ENCODE measurements at places on chromosomes 5 and 9.

DNA sequence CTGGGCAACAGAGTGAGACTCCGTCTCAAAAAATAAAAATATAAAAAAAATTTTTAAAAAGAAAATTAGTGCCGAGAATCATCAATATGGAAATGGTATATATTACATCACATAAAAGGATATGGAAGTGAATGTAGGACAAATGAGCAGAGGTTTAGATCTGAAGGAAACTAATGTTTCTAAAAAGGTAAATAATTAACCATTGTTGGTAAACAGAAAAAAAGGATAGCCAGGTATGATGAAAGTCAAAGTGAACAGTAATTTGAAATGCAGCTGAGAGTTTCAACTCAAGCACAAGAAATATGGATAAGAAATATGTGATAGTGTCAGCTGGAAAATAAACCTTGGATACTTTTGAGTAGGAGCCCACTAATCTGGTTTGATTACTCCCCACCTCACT, 76.2 kb downstream of the CPLANE1 start:
- no peak overlapping the region for H3K4me3 ChIP-seq
- no peak overlapping the region for H3K27ac ChIP-seq
- no peak for DNase-seq
- H3K36me3 ChIP-seq, result peaks cover 94% of the 10 kb centered on the region

DNA sequence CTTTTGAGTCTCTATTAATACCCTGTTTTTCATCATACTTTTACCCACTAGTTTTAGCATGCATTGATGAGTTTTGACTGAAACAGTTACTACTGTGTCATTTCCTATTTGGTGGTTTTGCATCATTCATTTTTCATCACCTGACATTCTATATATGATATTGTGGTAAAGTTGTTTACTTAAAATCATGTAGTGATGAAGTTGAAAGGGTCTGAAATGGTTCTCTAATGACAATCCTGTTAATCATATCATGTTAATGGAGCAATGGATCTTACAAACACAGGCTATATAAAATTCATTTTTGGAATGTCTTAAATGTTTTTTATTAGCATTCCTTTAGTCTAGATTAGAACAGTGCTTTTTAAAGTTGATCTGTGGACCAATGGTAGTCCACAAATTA, 84.1 kb downstream of the ERBIN start:
- no peaks in the 10 kb centered on the region for H3K36me3 ChIP-seq
- no peak overlapping the region for H3K27ac ChIP-seq
- H3K27me3 ChIP-seq, result no peaks in the 10 kb centered on the region
- no peak for DNase-seq
- H3K4me1 ChIP-seq, result peaks cover 26% of the 10 kb centered on the region
- H3K4me3 ChIP-seq, result no peak overlapping the region

DNA sequence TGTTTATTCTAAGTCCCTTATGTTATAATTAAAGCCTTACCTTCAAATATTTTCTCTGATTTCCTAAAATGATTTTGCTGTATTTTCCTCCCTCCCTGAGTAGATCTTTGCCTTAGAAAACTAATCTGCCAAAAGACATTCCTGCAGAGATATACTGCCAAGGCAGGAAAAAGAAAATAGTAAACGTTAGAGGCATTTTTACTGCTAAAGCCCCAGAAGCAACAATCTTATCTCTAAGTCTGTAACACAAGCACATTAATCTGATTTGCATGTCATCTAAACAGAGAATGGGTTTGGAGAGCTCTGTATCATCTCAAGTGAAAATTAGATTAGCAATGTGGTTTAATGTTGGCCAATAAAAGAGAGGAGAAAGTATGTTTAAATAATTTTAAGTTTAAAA, 847.7 kb downstream of the MAT2B start:
- H3K27me3 ChIP-seq, result no peaks in the 10 kb centered on the region
- H3K4me1 ChIP-seq, result no peaks in the 10 kb centered on the region
- H3K27ac ChIP-seq, result no peak overlapping the region
- no peak overlapping the region for H3K4me3 ChIP-seq
- no peak for DNase-seq
- no peaks in the 10 kb centered on the region for H3K36me3 ChIP-seq

GRCh38 chr9:24488896-24489295, 56.8 kb downstream of the IZUMO3 start:
- no peaks in the 10 kb centered on the region for H3K36me3 ChIP-seq
- H3K27me3 ChIP-seq, result no peaks in the 10 kb centered on the region
- H3K27ac ChIP-seq, result no peak overlapping the region

- no peaks in the 10 kb centered on the region for H3K36me3 ChIP-seq
- peaks cover 5% of the 10 kb centered on the region for H3K27me3 ChIP-seq
- no peaks in the 10 kb centered on the region for H3K4me1 ChIP-seq
These were observed 30.8 kb upstream of the AGGF1 start for GRCh38 chr5:76999451-76999850.

DNA sequence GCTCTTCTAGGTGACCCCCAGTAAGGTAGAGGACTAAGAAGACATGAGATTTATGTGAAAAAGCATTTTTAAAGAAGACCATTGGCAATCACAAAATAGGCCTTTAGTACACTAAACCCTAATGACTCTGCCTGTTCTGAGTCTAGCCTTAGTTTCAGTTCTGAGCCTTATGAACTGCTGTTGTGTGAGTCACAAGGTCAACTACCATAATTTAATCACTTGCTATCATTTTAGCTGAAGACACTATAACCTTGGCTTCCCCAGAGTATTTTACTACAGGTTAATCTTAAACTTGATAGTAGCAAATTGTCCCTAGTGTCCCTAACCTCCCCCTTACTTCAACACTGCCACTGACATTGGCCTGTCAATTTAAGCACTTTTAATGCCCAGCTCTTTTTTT, 34.4 kb downstream of the APC start:
- DNase-seq, result no peak
- no peak overlapping the region for H3K27ac ChIP-seq
- H3K4me3 ChIP-seq, result no peak overlapping the region
- peaks cover 35% of the 10 kb centered on the region for H3K36me3 ChIP-seq
- H3K27me3 ChIP-seq, result no peaks in the 10 kb centered on the region

GRCh38 chr9:136160381-136160841, 41.7 kb upstream of the TMEM250 start:
- no peak overlapping the region for H3K4me3 ChIP-seq
- no peak for DNase-seq
- H3K36me3 ChIP-seq, result no peaks in the 10 kb centered on the region
- no peaks in the 10 kb centered on the region for H3K4me1 ChIP-seq
- H3K27me3 ChIP-seq, result no peaks in the 10 kb centered on the region

GRCh38 chr9:71858812-71859211, 52.2 kb downstream of the ABHD17B start:
- no peaks in the 10 kb centered on the region for H3K27me3 ChIP-seq
- DNase-seq, result no peak
- peaks cover 14% of the 10 kb centered on the region for H3K36me3 ChIP-seq
- H3K27ac ChIP-seq, result no peak overlapping the region

GRCh38 chr9:37514999-37515398, 29.3 kb downstream of the POLR1E start:
- peaks cover 6% of the 10 kb centered on the region for H3K36me3 ChIP-seq
- no peak overlapping the region for H3K27ac ChIP-seq
- no peaks in the 10 kb centered on the region for H3K27me3 ChIP-seq
- no peaks in the 10 kb centered on the region for H3K4me1 ChIP-seq
- DNase-seq, result no peak

DNA sequence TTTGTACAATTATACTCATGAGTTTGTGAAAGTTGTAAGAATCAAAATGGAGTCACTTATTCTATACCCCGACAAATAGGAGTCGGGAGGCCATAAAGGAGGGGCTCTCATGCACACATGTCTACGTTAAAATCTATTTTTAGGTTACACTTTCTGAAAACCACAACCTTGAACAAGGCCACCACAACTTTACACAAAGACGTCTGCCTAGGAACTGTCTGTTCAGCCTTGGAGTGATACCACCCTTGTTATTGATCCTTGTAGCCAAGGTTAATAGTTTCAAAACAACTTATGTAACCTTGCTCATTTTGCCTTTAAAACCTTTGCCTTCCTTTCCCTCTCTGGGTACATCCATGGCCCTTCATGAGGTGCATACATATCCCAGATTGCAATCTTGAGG, 4.1 kb upstream of the NDFIP1 start:
- no peaks in the 10 kb centered on the region for H3K4me1 ChIP-seq
- no peak for DNase-seq
- H3K27ac ChIP-seq, result peak overlapping the region; percentile 99
- no peaks in the 10 kb centered on the region for H3K36me3 ChIP-seq
- no peak overlapping the region for H3K4me3 ChIP-seq
- H3K27me3 ChIP-seq, result no peaks in the 10 kb centered on the region

- H3K27me3 ChIP-seq, result no peaks in the 10 kb centered on the region
- peak overlapping the region; percentile 66 for H3K27ac ChIP-seq
- H3K4me1 ChIP-seq, result peaks cover 16% of the 10 kb centered on the region
- peaks cover 28% of the 10 kb centered on the region for H3K36me3 ChIP-seq
- H3K4me3 ChIP-seq, result no peak overlapping the region
- DNase-seq, result no peak
These were observed 31.0 kb upstream of the HMCN2 start for GRCh38 chr9:130234340-130235260.

DNA sequence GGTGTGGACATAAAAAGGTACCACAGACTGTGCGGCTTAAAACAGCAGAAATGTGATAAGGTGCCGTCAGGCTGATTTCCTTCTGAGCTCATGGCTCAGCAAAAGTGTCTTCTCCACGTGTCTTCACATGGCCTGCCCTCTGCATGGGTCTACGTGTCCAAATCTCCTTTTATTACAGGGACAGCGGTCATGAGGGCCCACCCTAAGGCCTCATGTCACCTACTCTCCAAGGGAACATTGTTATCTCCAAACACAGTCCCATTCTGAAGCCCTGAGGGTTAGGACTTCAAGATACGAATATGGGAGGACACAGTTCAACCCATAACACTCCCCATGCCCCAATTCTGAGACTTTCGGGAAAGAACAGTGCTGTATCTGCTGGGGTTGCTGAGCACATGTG, 35.2 kb downstream of the COL23A1 start:
- H3K4me1 ChIP-seq, result no peaks in the 10 kb centered on the region
- no peak overlapping the region for H3K4me3 ChIP-seq
- no peak for DNase-seq
- H3K27ac ChIP-seq, result no peak overlapping the region

- H3K27me3 ChIP-seq, result no peaks in the 10 kb centered on the region
- H3K27ac ChIP-seq, result no peak overlapping the region
- no peaks in the 10 kb centered on the region for H3K4me1 ChIP-seq
- no peak for DNase-seq
- H3K36me3 ChIP-seq, result peaks cover 4% of the 10 kb centered on the region
These were observed 14.3 kb downstream of the AGTPBP1 start for GRCh38 chr9:85727500-85727899.

DNA sequence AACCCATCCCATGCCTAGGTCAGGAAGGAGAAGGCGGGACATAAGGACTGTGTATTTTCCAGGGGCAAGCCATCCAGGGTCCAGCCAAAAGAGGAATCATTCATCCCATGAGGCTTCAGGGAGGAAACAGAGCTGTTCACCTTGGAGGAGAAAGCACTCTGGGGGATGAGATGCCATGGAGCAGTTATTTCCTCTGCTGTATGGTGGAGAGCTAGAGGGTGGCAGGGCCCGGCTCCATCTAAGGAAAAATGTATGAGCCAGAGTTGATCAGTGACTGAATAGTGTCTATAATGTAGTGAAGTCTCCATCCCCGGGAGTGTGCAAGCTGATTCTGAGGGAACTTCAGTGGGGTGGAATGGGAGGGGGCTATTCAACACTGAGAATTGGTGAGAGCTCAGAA, 8.0 kb downstream of the ENHO start:
- H3K4me3 ChIP-seq, result no peak overlapping the region
- no peaks in the 10 kb centered on the region for H3K27me3 ChIP-seq
- no peak overlapping the region for H3K27ac ChIP-seq
- no peaks in the 10 kb centered on the region for H3K4me1 ChIP-seq

- H3K4me1 ChIP-seq, result no peaks in the 10 kb centered on the region
- no peaks in the 10 kb centered on the region for H3K27me3 ChIP-seq
- H3K4me3 ChIP-seq, result no peak overlapping the region
- DNase-seq, result no peak
- no peaks in the 10 kb centered on the region for H3K36me3 ChIP-seq
- peak overlapping the region; percentile 12 for H3K27ac ChIP-seq
These were observed 3.7 kb upstream of the EGR1 start for GRCh38 chr5:138461343-138462125.

DNA sequence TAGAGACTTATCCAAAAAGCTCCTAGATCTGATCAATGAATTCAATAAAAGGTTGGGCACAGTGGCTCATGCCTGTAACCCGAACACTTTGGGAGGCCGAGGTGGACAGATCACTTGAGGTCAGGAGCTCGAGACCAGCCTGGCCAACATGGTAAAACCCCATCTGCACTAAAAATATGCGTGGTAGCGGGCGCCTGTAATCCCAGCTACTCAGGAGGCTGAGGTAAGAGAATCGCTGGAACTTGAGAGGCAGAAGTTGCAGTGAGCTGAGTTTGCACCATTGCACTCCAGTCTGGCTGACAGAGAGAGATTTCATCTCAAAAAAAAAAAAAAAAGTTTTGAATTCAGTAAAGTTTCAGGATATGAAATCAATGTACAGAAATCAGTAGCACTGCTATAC, 20.0 kb downstream of the DCTN4 start:
- no peak overlapping the region for H3K4me3 ChIP-seq
- H3K36me3 ChIP-seq, result peaks cover 29% of the 10 kb centered on the region
- DNase-seq, result no peak

DNA sequence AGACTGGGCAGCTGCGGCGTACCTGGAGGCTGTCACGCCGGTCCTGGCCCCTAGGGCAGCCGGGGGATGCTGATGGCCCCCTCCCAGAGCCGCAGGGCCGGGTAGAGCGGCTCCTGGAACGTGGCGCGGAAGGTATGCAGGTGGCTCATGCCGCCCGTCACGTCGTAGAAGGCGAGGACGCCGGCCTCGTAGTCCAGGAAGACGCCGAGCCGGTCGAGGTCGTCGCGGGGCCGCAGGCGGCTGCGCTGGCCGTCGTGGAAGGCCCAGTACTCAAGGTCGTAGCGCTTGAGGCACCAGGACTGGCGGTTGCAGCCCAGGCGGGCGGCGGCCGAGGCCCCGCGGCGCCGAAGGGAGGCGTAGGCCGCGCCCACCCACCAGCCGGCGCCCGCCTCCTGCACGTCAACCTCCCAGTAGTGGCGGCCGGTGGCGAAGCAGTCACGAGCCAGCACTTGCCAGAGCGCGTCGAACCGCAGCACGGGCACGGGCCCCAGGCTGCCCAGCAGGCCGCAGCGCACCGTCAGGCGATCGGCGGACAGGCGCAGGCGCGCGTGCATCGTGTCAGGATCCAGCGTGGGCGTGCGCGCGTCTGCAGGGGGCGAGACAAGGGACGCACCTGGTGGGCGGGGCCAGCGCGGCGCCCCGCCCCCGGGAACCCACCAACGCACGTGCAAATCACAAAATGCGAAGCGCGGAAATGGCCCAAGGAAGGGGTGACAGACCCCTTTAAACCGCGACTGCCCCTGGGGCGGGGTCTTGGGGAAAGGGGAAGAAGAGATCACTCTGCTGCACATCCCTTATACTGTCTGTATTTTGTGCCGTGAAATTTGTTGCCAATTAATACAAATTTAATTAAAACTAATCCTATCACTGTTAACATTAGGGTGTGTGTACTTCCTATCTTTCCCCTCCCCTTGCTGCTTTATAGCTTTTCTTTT, 31.2 kb downstream of the NANS start:
- H3K27me3 ChIP-seq, result peaks cover 15% of the 10 kb centered on the region
- no peak overlapping the region for H3K27ac ChIP-seq
- H3K4me3 ChIP-seq, result peak overlapping the region; percentile 52
- peaks cover 9% of the 10 kb centered on the region for H3K4me1 ChIP-seq
- DNase-seq, result no peak
- no peaks in the 10 kb centered on the region for H3K36me3 ChIP-seq
